ENCODE measurements at places on chromosomes 16 and 17. TPM values are rescaled to one million over a fixed set of nuclear protein-coding genes. Genes with fewer than 3 reads are reported as not detected.
A peak's percentile ranks its signal among the peaks of the same experiment; 100 is the strongest.

DNA sequence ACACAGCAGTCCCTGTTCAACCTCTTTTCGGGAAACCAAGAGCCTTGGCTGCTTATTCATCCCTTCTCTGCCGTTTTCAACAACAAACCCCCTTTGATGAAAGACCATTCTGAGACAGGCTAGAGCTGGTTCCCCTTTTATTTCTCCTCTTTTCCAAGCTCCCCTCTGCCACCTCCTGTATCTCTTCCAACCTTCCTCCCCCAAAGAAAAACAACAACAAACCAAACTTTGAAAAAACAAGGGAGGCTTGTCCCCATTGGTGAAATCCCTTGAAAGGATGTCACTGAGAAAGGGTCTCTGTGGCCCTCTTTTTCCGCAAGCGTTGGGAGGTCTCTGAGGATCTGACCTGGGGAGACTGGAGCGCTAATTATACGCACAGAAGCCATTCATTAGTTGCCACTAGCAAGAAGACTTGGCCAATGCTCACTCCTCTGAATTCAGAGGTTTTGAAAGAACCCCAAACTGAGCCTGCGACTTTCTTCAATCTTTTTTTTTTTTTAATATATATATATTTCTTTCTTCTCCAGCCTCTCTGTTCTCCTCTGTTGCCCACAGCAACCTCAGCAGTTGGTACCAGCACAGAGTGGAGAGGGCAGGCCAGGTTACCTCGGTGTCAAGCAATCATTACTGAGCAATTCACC, 101.4 kb downstream of the PITPNC1 start:
- H3K4me3 ChIP-seq, result no peak overlapping the region
- no peaks in the 10 kb centered on the region for H3K36me3 ChIP-seq
- H3K27me3 ChIP-seq, result no peaks in the 10 kb centered on the region

Gene MYH11
- not detected for polyA plus RNA-seq

DNA sequence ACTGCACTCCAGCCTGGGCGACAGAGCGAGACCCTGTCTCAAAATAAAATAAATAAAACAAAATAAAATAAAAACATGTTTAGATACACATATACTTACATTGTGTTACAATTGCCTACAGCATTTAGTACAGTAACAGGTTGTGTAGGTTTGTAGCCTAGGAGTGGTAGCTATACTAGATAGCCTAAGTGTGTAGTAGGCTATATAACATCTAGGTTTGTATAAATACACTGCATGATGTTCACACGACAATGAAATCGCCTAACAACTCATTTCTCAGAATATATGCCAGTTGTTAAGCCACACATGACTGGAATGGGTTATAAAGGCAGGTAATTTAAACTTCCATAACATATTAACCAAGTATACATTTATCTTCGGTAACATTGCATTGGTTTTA, 90.6 kb downstream of the TUBD1 start:
- H3K27me3 ChIP-seq, result no peaks in the 10 kb centered on the region
- H3K36me3 ChIP-seq, result peaks cover 5% of the 10 kb centered on the region
- no peak for DNase-seq
- no peak overlapping the region for H3K27ac ChIP-seq
- peaks cover 85% of the 10 kb centered on the region for H3K4me1 ChIP-seq

DNA sequence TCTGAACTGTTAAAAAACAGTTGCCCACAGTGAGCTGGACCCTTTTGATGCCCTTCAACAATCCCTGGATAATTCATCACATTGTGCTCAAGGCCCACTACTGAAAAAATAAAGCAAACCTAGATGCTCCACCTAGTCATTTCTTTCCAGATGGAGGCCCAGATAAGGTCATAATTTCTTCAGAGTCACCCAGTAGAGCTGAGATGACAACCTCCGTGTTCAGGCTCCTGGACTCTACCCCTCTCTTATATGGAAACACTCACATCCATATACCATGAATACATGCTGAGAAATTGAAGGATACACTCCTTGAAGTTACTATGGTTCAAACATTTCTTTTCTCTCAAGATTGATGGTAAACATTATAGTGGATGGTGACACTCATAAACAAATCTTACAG, 2.7 kb upstream of the ABCA3 start:
- H3K27ac ChIP-seq, result no peak overlapping the region
- no peaks in the 10 kb centered on the region for H3K36me3 ChIP-seq
- H3K4me1 ChIP-seq, result peaks cover 12% of the 10 kb centered on the region
- H3K4me3 ChIP-seq, result no peak overlapping the region

Gene IGSF6
- 159 TPM for polyA plus RNA-seq

- H3K27ac ChIP-seq, result peak overlapping the region; percentile 54
- no peak overlapping the region for H3K4me3 ChIP-seq
Measured at GRCh38 chr16:89430436-89431157, 59.8 kb downstream of the ANKRD11 start.

Gene SSTR5
- not detected for polyA plus RNA-seq

DNA sequence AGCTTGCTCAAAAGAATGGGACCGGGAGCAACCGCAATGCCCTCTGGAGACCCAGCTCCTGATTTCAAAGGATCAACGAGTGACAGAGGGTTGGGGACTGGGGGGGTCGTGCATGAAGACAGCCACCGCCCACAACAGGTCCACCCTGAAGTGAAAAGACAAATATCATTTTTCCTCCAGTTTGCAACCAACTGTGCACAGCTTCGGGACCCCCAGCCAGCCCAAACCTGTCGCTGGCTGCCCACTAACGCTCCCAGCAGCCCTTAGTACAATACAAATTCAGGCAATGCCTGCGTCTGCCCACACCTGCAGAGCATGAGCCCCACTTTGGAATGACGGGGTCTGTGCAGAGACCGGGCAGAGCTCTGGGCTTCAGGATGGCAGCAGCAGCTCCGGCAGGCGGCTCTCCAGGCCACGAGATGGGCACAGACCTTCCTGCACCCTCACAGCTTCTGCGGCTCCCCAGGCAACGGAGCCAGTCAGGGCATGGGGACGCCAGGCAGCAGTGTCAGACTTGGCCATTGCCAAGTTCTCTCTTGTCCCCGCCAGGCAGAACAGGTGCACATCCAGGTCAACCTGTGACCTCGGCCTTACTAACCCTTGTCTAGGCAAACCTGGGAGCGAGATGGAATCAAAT, 60.1 kb downstream of the TBC1D16 start:
- H3K27me3 ChIP-seq, result no peaks in the 10 kb centered on the region
- DNase-seq, result no peak
- no peaks in the 10 kb centered on the region for H3K4me1 ChIP-seq
- H3K36me3 ChIP-seq, result no peaks in the 10 kb centered on the region
- H3K27ac ChIP-seq, result no peak overlapping the region

DNA sequence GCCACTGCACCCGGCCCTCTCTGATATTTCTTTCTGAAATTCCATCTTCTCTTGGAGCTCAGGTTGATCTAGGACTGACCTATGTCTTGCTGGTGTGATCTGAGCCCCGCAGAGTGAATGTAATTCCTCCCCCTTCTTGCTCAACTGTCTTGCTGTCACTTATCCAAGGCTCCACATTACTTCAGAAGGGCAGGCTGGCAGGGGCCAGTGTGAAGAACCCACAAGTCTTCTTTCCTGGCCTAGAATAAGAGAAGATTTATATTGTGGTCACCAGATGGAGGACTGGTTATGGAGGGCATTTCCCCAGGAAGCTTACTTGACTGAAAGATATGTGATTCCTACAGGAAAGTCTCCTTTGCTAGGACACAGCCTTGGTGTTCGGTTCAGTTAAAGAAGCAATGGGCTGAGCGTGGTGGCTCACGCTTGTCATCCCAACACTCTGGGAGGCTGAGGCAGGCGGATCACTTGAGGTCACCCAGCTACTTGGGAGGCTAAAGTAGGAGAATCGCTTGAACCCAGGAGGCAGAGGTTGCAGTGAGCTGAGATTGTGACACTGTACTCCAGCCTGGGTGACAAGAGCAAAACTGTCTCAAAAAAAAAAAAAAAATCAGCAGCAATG, 13.4 kb downstream of the ITGAL start:
- H3K4me1 ChIP-seq, result no peaks in the 10 kb centered on the region
- H3K36me3 ChIP-seq, result peaks cover 96% of the 10 kb centered on the region
- DNase-seq, result no peak
- H3K4me3 ChIP-seq, result no peak overlapping the region

Gene TMEM235
- polyA plus RNA-seq, result not detected

- H3K4me3 ChIP-seq, result no peak overlapping the region
- no peak overlapping the region for H3K27ac ChIP-seq
- DNase-seq, result no peak
- H3K4me1 ChIP-seq, result no peaks in the 10 kb centered on the region
Measured at GRCh38 chr16:7017006-7017662, 315.5 kb upstream of the RBFOX1 start.

DNA sequence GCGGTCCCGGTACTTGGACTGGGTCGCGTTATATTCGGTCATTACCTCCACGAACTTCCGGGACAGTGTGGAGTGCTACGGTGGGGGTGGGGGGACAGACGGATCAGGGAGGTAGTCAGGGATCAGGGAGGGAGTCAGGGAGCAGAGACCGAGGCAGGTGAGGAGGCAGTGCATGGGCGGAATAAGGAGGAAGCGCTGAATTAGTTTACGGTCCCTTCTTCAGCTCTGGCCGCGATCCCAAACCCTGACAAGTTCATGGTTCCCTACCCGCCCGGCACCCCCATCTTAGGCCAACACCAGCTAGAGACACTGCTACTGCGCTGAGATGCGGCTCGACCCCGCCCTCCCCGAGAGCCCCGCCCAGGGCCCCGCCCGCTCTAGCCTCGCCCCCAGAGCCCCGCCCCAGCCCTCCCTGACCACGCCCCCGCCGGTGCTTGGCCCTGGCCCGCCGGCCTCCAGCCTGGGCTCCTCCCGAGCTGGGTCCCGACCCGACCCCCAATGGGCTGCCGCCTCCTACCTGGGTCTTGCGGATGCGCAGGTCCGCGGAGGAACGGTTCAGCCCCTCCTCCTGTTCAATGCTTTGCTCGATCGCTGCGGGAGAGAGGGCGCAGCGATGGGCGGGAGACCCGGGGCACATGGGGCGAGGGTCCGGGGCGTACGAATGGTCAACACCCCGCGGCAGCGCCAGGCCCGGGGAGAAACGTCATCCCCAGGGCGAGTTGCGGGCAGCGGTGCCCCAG, 12.1 kb downstream of the HSD3B7 start:
- no peaks in the 10 kb centered on the region for H3K36me3 ChIP-seq
- peaks cover 24% of the 10 kb centered on the region for H3K4me1 ChIP-seq
- H3K27ac ChIP-seq, result peak overlapping the region; percentile 87
- H3K27me3 ChIP-seq, result peaks cover 3% of the 10 kb centered on the region
- peak overlapping the region; percentile 58 for H3K4me3 ChIP-seq

Gene KRTAP1-1
- polyA plus RNA-seq, result not detected

- no peak for DNase-seq
- H3K36me3 ChIP-seq, result no peaks in the 10 kb centered on the region
Measured at GRCh38 chr16:88121886-88122580, 170.8 kb downstream of the BANP start.

DNA sequence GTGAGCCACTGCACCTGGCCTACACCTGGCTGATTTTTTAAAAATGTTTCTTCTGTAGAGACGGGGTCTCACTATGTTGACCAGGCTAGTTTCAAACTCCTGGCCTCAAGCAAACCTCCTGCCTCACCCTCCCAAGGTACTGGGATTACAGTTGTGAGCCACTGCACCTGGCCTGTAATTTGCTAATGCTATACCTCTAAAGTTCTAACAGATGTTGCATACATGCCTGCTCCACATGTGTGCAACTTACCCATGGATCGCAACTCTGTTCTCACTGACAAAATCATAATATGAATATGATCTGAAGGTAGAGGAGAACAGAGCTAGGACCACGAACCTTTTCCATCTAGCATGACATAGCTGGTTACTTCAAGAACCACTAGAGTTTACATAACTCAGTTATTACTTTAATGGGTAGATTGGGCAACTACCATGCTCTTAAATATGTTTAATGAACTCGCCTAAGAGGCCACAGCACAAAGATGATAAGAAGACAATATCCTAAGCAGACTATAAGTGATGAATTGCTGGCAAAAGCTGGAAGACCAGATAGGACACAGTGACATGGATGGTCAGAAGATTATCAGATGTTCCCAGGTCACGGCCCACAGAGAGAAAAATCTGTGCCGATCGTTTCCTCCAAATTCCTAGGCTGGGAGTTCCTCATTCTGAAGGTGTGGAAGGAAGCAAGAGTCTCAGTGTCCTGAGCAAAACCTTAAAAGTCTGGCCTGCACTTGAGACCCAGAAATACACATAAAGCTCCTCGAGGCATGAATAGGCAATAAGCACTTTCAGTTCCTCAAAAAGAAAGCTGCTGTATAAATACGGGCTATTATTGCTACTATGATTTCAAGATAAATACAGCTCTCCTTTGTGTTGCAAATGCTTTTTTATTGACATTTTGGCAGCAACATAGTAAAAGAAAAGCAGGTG, 53.6 kb upstream of the ICAM2 start:
- H3K4me1 ChIP-seq, result peaks cover 52% of the 10 kb centered on the region
- DNase-seq, result peak; percentile 71
- peak overlapping the region; percentile 18 for H3K4me3 ChIP-seq

- peak; percentile 44 for DNase-seq
- H3K4me3 ChIP-seq, result no peak overlapping the region
- H3K27ac ChIP-seq, result no peak overlapping the region
- H3K36me3 ChIP-seq, result no peaks in the 10 kb centered on the region
- peaks cover 3% of the 10 kb centered on the region for H3K27me3 ChIP-seq
Measured at GRCh38 chr17:58200024-58200633, 7.6 kb downstream of the EPX start.

Gene FBXO39
- polyA plus RNA-seq, result not detected

- no peak for DNase-seq
- no peak overlapping the region for H3K27ac ChIP-seq
- no peak overlapping the region for H3K4me3 ChIP-seq
- H3K4me1 ChIP-seq, result peaks cover 5% of the 10 kb centered on the region
Measured at GRCh38 chr16:85173981-85174751, 61.9 kb upstream of the CIBAR2 start.

- peak; percentile 82 for DNase-seq
- peak overlapping the region; percentile 65 for H3K4me3 ChIP-seq
- H3K4me1 ChIP-seq, result peaks cover 43% of the 10 kb centered on the region
- H3K36me3 ChIP-seq, result no peaks in the 10 kb centered on the region
Measured at GRCh38 chr16:3129137-3130131, 5.4 kb upstream of the ZNF213 start.

Gene RND2
- polyA plus RNA-seq, result not detected

GRCh38 chr16:5379954-5380353, 282.4 kb upstream of the EEF2KMT start:
- no peaks in the 10 kb centered on the region for H3K36me3 ChIP-seq
- no peak overlapping the region for H3K27ac ChIP-seq
- no peaks in the 10 kb centered on the region for H3K4me1 ChIP-seq
- H3K4me3 ChIP-seq, result no peak overlapping the region

- H3K27me3 ChIP-seq, result peaks cover 2% of the 10 kb centered on the region
- no peak overlapping the region for H3K4me3 ChIP-seq
- no peak overlapping the region for H3K27ac ChIP-seq
Measured at GRCh38 chr17:37713028-37713431, 31.8 kb downstream of the HNF1B start.

Gene ITGAD
- 0.04 TPM for polyA plus RNA-seq

Data from CD14-positive monocyte (primary cell).